GM23248 (cell line): ENCODE measurements at places on chromosomes 13 and 19. TPM values are rescaled to one million over a fixed set of nuclear protein-coding genes. Genes with fewer than 3 reads are reported as not detected.

GRCh38 chr13:62305756-62306155 lies 890.1 kb upstream of the PCDH20 start:
- H3K4me1 ChIP-seq, result no peaks in the 10 kb centered on the region
- no peak for DNase-seq
- H3K27ac ChIP-seq, result no peak overlapping the region
- H3K36me3 ChIP-seq, result no peaks in the 10 kb centered on the region
- no peaks in the 10 kb centered on the region for H3K27me3 ChIP-seq

GRCh38 chr13:111961236-111961635 lies 105.7 kb upstream of the SOX1 start:
- H3K27me3 ChIP-seq, result no peaks in the 10 kb centered on the region
- H3K4me3 ChIP-seq, result no peak overlapping the region
- no peaks in the 10 kb centered on the region for H3K36me3 ChIP-seq
- H3K4me1 ChIP-seq, result no peaks in the 10 kb centered on the region
- no peak for DNase-seq

The ANGPTL8 gene
- total RNA-seq, result 1.7 TPM in 1 of 2 replicates, not detected in the other

GRCh38 chr19:33963514-33963913 lies 166.8 kb downstream of the KCTD15 start:
- no peaks in the 10 kb centered on the region for H3K4me1 ChIP-seq
- no peak overlapping the region for H3K27ac ChIP-seq
- no peaks in the 10 kb centered on the region for H3K36me3 ChIP-seq
- no peak overlapping the region for H3K4me3 ChIP-seq

DNA sequence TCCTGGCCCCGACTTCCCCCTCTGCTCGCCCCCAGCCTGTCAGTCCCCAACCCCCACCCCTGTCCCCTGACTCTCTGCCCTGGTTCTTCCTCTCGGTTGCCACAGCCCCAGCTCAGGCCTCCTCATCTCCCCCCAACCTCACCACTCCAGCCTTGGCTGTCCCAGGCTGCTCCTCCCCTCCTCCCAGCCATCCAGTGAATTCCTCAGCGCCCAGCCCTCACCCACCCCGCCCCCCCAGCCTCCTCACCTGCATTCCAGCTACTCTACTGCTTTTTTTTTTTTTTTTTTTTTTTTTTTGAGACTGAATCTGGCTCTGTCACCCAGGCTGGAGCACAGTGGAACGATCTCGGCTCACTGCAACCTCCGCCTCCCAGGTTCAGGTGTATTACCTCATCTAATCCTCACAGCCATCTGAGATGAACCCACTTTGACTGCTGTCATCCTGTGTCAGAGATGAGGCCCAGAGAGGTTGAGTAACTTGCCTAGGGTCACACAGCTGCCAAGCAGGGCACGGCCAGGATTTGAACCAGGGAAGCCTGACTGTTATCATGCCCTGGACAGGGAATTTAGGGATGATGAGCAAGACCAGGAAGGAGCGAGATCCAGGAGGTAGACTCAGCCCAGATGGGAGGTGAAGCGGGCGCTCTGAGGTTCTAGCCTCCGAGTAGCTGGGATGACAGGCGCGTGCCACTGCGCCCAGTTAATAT lies 2.6 kb downstream of the SULT2B1 start:
- H3K36me3 ChIP-seq, result no peaks in the 10 kb centered on the region
- DNase-seq, result no peak
- H3K27ac ChIP-seq, result no peak overlapping the region
- no peak overlapping the region for H3K4me3 ChIP-seq

The C19orf85 gene
- not detected in 2 replicates for total RNA-seq
